Central memory CD4-positive, alpha-beta T cell (primary cell): ENCODE measurements at places on chromosomes 7 and 10.

- DNase-seq = peak; percentile 44
Measured at GRCh38 chr10:119199231-119199992, 8.0 kb upstream of the GRK5 start.

- no peak for DNase-seq
Measured at GRCh38 chr10:52485462-52485861, 171.4 kb downstream of the DKK1 start.

- no peak for DNase-seq
Measured at GRCh38 chr7:34136698-34137097, 231.4 kb downstream of the BMPER start.

DNA sequence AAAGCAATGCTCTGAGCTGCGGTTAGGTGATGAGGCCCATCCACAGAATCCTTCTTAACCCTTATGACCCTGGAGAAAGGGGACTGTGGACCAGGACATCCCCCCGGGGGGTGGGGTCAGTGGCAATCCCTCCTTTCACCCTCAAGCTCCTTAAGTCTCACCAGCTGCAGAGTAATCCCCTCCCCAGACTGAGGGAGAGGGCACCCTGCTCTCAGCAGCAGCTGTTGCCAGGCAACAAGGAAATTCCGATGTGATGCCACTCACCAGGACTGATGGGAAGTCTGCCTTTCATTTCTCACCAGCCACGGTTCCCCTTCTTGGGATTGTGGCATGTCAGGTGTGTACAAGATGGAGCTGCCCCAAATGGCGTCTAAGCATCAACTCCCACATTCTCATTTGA lies 129.6 kb downstream of the DOCK1 start:
- DNase-seq = no peak

- no peak for DNase-seq
Measured at GRCh38 chr10:92187101-92187500, 103.8 kb downstream of the CPEB3 start.

DNA sequence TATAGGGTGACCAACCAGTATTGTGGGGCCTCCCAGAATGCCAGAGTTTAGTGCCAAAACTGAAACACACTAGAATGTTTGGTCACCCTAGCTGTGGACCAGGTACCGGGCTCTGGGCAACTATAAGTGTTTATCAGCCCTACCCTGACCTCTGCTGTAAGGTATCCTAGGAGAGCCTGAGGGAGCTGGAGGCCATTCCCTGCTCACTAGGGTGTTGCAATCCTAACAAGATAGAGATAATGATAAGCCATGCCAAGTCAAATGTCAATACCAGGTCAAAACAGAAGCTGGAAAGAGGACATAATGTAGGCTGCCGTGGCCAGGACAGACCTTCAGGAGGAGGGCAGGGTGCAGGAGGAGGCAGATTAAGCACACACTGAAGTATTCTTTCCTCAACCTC lies 151.8 kb downstream of the KCNMA1 start:
- no peak for DNase-seq

GRCh38 chr10:123945325-123945920 lies 53.8 kb upstream of the CPXM2 start:
- DNase-seq = no peak

DNA sequence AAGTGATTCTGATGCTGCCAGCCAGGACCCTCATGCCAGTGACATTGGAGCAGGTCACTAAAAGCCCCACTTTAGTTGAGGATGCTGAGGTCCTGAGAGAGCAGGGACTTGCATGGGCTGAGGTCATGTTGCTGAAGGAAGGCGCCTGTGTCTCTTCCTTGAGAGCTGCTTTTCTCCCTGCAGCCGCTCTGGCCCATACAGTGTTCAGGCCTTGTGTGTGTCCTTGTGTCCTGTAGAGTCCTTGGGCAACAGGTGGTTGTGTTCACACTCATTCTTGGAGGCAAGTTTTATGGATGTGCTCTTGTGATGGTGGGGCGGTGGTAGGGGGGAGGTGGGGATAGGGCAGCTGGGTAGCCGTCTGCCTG lies 33.3 kb downstream of the TSPAN14 start:
- no peak for DNase-seq

DNA sequence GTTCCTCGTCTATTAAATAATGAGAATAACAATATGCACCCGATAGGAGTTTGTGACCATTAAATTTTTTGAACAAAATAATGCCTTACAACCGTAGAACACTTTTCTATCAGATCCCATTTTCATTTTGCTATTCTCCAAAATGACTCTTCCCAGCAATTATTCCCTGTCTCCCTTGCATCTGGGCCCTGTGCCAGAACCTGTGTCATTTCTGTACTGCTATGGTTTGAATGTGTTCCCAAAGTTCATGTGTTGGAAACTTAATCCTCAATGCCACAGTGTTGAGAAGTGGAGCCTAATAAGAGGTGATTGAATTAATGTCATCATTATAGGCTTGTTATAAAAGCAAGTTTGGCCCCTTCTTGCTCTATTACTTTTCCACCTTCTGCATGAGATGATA lies 33.2 kb upstream of the SMNDC1 start:
- DNase-seq = no peak

DNA sequence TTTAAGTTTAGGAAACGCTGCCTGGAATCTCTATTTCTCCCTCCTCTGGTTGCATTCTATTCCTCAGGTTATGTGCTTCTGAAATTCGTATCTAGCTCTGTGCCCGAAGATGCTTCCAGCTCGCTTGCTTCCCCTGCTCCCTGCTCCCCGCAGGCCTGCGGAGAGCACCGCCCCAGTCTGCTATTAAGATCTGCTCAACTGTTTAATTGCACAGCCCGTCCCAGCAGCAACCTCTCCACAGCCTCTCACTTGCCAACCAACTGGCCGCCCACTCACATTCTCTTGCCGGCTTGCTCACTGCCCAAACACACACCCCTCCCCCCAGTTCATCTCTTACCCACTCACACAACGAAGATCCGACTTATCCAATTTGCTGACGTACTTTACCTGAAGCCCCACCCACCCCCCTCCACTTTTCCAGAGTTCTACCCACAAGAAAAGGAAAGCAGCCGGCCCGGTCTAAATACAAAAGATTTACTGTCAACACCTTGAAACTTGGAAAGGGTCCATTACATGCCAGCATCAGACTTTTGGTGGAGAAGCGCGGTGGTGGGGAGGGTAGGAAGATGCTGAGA lies 167.3 kb upstream of the KLF14 start:
- DNase-seq = no peak

GRCh38 chr7:31419505-31420055 lies 79.1 kb upstream of the NEUROD6 start:
- no peak for DNase-seq

GRCh38 chr10:97025613-97026242 lies 160.0 kb downstream of the SLIT1 start:
- DNase-seq = peak; percentile 30

DNA sequence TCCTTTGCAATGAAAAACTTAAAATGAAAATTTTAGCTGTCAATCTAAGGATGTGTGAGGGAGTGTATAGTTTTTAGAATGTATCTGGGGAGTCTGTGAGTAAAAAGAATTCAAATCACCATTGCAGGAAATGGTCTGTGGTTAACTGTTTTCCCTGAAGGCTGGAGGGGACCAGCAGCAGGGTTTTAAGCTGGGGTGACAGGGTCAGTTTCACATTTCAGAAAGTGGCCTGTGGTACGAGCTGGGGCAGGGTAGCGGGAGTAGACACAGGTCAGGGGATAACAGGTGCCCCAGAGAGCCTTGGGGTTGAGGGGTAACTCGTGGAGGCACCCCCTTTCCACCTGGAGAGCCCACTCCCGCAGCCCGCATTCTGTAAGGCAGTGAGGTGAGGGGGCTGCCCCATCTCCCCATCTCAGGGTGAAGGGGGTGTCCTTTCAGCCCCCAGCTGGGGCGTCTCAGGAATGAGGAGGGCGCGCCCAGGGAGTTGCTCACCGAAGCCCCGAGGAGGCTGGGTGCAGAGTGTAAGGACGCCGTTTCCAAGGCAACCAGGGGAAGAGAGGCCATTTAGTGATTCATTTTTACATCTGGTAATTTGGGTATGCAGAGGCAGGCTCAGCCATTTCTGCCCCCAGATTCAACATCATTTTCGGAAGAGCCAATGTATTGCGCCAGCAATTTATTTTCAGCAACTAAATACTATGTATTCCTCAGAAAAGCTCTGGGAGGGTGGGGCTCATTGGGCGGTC lies 168.9 kb downstream of the SLIT1 start:
- DNase-seq = no peak

- no peak for DNase-seq
Measured at GRCh38 chr7:159025161-159025779, 119.4 kb downstream of the VIPR2 start.

DNA sequence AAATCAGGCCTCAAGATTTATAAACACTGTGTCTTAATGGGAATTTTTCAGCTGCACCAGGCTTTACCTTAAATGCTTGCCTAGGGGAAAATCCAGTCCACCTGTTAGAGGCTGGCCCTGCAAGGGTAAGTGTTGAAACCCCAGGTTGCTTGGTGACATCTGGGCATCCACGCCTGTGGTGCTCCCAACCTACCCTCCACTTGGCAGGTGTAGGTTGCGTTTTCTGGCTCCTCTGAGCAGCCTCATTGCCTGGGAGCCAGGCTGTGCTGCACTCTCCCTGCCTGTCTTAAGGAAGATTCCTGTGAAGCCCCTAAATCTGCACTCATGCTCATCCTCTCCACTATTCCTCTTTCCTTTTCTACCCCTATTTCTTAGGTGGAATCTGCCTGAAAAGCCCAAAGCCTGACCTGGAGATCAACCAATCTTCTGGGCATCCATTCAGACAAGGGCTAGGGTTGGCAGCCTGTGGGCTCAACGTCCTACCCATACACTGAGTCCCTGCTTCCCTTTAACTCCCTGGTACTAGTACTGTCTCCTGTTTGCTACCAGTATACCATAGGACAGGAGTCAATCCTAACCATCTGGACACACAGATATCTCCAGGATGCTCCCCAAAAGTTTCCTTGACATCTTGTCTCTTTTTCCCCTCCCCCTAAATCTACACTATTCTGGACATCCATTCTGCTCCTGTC lies 150.4 kb downstream of the PDE1C start:
- no peak for DNase-seq

DNA sequence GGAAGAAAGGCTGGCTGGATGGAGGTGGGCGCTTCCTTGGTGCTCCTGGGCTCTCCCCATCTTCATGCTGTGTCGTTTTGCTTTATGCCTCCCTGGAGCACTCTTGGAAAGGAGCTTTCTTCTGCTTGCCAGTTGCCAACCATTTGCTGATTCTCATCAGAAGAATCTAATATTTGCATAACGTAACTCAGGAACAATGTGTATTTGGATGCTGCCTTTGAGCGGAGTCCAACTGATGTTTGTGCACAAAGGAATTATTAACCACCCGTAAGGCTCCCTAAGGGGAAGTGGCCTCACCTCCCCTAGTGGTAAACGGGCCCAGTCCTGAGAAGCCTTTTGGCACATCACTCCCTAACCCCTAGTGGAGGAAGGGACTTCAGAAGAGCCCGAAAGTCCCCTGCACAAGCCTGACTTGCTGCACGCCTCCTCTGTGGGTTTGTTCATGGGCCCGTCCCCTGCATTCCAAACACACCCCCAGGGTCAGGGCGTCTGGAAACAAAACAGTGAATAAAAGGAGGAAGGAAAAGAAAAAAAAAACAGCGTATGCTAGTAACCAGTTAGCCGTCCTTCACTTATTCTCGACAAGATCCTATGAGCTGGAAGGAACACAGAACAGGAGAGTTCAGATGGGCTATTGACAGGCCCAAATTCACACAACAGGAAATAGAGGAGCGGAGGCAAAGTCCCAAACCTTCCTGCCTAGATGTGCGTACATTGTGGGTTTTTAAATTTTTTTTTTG lies 602.2 kb downstream of the LRMDA start:
- no peak for DNase-seq

- no peak for DNase-seq
Measured at GRCh38 chr10:115982526-115982925, 290.5 kb downstream of the GFRA1 start.

GRCh38 chr7:98628418-98628817 lies 11.3 kb downstream of the NPTX2 start:
- no peak for DNase-seq

GRCh38 chr7:34075523-34076370 lies 170.4 kb downstream of the BMPER start:
- DNase-seq = no peak

- DNase-seq = peak; percentile 60
Measured at GRCh38 chr7:107150375-107151073, 18.3 kb upstream of the HBP1 start.

GRCh38 chr7:130648580-130648979 lies 20.0 kb downstream of the COPG2 start:
- DNase-seq = no peak

- DNase-seq = no peak
Measured at GRCh38 chr7:10346032-10346431, 627.6 kb upstream of the PHF14 start.
